ENCODE measurements at places on chromosomes 16 and 17. TPM values are rescaled to one million over a fixed set of nuclear protein-coding genes. Genes with fewer than 3 reads are reported as not detected.

CCR7 gene
- total RNA-seq, result 5.4 TPM

ASPHD1 gene
- total RNA-seq, result 0.40 TPM

DNA sequence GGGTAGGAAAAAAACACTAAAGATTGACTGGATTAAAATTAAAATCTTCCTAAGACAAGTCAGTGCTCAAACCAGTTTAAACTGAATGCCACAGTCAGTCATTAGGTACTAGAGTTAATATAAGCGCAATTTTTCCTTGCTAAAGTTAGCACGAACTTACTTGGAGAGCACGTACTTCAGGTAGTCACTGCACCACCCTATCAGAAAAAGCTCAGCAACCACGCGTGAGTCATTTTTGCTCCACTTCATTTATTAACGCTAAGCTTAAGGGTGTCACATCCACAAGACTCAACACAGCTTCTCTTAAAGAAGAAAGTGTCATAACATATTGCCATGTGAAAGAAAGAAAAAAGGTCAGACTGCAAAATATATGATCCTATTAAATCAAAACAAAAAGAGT is 53.1 kb downstream of the TEX2 start:
- H3K36me3 ChIP-seq, result no peaks in the 10 kb centered on the region
- no peaks in the 10 kb centered on the region for H3K27me3 ChIP-seq
- no peak overlapping the region for H3K27ac ChIP-seq
- no peak overlapping the region for H3K4me3 ChIP-seq
- peaks cover 7% of the 10 kb centered on the region for H3K4me1 ChIP-seq

ARL17B gene
- total RNA-seq, result 18.0 TPM

ADORA2B gene
- total RNA-seq, result 41.4 TPM
